GM12892 (cell line): ENCODE measurements at places on chromosomes 4 and X.

DNA sequence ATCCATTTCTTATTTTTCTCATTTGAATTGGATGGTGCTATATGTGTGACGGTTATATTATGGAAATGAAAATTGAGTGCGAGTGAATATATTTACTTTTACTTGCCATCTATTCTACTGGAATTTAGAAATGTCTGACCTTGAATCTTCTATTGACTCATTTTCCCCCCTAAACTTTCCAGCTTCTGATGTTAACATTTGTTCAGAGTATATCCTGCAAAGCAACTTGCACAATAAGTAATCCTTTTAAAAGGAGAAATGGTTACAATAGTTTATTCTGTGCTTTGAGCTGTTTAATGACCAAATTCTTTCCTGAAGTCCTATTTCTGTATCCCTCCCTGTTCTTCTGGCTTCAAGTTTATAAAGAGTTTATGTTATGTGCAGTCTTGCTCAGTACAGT lies 116.7 kb downstream of the ARHGAP10 start:
- no peak for DNase-seq

DNA sequence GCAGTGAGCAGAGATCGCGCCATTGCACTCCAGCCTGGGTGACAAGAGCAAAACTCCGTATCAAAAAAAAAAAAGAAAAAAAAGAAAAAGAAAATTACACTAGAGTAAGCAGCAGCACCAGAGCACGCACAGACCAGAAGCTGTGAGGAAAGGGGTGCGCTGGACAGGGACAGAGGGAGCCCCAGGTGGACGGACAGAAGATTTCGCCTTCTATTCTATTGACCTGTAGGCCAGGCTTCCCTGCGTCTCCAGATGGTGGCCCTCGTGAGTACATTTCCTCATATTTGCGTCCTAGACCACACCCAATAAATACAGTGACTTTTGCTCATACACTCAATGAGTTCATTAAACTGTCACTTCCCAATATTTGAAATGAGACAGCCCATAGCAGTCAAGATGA lies 19.1 kb downstream of the MTNR1A start:
- no peak for DNase-seq

- no peak for DNase-seq
Observed at GRCh38 chrX:33855251-33855650, 276.9 kb downstream of the FAM47A start.

DNA sequence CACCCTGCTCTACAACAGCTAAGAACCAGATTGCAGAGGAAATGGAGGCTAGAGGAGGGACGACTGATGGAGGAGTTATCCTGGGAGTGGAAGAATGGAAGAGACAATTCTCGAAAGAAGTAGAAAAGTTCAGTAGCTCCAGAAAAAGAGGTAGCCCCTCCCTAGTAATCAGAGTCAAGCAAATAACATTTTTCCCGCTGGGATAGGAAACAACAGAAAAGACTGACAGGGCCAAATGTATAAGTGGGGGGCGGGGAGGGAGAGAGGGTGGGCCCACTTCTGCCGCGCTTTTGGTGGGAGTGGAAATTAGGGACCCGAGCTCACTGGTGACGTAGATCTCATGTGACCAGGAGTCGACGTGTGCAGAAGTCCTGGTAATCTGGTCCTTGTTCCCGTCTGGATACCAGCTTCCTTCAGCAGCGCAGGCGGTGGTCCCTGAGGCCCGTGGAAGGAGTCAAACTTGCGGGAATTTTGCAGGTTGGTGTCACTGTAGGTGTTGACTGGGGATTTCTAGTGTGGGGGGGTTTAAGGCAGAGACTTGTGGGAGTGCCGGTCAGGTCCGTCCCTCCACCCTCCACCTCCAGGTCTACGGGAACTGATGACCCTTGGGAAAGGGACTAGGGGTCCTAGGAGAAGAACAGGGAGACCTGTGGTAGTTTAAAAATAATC lies at the start of gene TCEAL9:
Gene TCEAL9, plus strand, starts transcription at position 377 of the 669 bp plus-strand sequence. CDS start 1,179 bp downstream, outside the sequence.
- DNase-seq, result no peak

- DNase-seq, result no peak
Observed at GRCh38 chr4:138889216-138889615, 126.4 kb upstream of the NOCT start.

- no peak for DNase-seq
Observed at GRCh38 chr4:77043507-77044136, 32.2 kb downstream of the CCNI start.
